ENCODE measurements at places on chromosomes 16 and 17.

DNA sequence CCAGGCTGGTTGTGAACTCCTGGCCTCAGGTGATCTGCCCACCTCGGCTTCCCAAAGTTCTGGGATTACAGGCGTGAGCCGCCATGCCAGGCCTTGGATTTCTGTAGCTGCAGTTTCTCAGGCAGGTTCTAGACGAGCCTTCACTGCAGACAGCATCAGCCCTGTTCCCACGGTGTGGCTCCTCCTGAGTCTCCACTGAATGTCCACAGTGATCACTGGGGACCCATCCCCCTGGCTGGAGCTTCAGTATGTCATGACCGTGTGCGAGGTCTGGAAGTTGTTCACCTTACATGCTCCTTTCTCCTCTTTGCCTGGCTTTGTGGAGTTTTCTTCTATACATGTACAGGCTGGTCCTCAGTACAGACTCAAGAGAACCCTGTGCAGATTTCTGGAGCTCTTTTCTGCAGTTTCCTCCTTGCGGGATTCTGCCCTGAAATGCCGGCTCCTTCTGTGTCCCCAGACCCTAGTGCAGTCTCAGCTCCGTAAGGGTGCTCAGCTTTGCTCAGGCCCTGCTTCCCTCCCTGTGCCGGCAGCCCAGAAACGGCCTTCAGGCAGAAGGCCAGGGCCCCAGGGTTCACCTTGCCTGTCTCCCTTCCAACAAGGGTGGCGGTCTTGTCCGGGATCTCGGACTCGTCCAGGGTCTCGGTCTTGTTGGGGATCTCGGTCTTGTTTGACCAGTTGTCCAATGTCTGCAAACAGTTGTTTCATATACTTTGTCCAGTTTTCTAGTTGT lies 14.3 kb upstream of the FASN start:
- DNase-seq: no peak

- peak; percentile 82 for DNase-seq
Measured at GRCh38 chr16:11349599-11350276, 4.5 kb downstream of the RMI2 start.

- no peak for DNase-seq
Measured at GRCh38 chr17:55056526-55056925, 88.0 kb downstream of the STXBP4 start.

DNA sequence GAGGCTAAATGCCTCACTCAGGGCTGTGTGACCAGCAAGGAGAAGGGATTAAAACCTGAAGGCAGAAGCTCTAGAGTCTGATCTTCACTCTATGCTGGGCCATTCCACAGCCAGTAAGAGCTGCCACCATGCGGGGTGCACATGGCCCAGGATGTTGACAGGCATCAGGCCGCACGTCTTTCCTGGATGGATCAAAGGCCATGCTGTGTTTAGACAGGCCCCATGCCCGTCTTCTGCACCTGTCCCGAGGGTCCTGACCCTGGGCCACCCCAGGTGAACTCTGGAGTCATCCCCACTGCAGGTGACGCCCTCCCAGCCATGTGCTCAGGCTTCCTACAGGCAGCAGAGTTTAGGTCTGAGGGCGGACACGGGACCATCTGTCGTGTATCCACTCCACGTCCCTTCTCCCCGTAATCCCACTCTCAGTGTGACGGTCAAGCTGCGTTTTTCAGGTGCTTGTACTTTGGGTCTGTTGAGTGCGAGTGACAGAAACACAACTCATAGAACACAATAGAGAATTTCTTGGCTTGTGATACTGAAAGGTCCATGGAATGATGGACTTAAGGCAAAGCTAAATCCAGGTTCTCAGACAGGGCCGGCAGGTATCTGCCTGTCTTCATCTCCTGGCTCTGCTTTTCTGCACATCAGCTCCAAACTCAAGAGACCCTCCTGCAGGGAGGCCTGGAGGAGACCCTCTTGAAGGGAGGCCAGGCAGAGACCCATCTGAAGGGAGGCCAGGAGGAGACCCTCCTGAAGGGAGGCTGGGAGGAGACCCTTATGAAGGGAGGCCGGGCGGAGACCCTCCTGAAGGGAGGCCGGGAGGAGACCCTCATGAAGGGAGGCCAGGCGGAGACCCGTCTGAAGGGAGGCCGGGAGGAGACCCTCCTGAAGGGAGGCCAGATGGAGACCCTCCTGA lies 13.2 kb downstream of the ZNF469 start:
- DNase-seq: no peak

DNA sequence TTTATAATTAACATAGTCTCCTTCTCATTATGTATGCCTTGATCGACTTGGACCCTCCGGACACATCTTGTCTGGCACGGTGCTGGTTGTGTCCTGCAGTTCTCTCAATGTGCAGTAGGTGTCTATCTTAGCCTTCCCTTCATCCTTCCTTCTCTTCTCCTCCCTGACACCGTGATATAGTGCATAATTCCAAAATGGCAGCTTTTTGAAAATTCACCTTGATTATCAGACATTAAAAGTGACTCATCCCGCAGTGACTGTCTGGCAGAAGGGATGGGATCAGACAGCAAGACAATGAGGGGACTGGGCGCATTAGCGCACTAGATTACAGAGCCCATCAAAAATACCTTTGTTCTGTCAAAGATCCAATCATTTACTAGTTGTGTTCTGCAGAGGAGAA lies 70.0 kb upstream of the PMFBP1 start:
- peak; percentile 62 for DNase-seq

- DNase-seq: peak; percentile 81
Measured at GRCh38 chr17:57954397-57955182, 622 bp downstream of the CUEDC1 start.

DNA sequence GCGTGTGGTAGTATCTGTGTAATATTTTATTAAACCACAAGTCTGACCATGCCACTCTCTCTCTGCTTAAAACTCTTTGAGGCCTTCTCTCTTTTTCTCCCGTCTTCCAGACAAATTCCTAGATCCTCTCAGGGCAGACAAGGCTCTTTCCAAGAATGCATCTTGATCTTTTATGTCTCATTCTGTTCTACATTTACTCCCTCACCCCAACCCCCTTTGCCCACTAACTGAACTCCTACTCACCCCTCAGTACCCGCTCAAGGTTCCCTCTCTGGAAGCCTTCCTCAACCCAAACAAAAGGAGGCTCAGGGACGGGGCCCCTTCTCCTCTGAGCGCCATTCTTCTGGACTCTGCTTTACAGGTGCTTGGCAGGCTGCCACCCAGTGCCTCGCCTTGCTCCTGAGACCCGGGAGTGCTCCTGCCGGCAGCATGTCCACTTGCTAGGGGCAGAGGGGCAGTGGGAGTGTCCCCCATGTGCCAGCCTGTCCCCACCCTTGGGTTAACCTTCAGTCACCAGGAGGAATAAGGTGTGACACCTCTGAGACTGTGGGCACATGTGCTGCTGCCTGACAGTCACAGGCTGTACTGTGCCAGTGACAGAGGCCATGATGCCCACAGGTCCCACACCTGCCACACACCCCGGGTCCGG lies 9.2 kb downstream of the SLC13A2 start:
- no peak for DNase-seq

DNA sequence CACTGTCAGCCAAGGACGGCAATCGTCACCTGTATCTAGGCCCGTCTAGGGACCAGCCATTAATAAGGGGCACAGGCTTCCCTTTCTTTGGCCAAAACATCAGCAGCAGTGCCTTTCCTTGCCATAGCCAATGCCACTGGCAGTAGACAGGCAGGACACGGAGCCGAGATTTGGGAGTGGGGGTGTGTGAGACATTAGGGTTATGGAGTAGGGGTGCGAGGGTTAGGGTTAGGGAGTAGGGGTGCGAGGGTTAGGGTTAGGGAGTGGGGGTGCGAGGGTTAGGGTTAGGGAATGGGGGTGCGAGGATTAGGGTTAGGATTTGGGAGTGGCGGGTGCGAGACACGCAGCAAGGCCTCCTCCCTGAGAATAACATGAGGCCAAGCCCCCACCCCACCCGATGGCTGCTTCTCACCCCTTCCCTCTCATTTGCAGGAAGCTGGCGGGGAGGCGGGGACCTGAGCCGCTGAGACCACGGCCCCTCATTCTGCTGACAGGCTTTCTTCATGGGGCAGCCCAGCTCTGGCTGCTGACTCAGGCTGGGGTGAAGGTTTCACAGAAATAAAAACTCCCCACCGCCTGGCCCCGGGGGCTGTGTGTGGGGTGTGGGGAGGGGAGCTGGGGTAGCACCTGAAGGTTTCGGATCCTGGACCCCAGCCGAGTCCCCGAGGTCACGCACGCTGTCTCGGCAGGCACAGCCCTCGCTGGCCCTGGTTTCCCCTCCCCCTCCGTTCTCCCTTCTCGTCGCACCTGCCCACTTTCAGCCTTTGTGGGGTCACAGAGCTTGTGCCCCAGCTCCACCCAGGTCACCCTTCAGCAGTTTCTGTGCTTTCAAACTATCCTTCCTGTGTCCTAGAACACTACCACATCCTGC lies 93.8 kb downstream of the PGS1 start:
- no peak for DNase-seq

DNA sequence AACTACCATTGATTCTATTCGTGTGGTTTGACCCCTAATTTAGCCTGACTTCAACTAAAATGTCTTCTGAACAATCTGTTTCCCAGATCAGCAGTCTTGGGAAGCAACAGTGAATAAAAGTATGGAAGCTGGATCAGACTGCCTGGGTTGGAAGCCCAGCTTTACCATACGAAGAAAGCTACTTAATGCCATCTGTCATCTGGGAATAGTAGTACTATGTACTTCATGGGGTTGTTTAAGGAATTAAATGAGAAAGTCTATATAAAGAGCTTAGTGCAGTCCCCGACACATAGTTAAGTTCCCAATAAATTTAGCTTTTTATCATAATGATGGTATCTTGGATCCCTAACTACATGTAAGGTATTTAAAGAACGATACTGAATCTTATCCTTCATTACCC lies 151.5 kb upstream of the ERCC4 start:
- no peak for DNase-seq

- no peak for DNase-seq
Measured at GRCh38 chr16:58062821-58063220, 37.3 kb downstream of the MMP15 start.

GRCh38 chr16:74099530-74099929 lies 197.1 kb upstream of the PSMD7 start:
- DNase-seq: no peak

GRCh38 chr17:36879624-36880131 lies 57.6 kb upstream of the LHX1 start:
- no peak for DNase-seq

DNA sequence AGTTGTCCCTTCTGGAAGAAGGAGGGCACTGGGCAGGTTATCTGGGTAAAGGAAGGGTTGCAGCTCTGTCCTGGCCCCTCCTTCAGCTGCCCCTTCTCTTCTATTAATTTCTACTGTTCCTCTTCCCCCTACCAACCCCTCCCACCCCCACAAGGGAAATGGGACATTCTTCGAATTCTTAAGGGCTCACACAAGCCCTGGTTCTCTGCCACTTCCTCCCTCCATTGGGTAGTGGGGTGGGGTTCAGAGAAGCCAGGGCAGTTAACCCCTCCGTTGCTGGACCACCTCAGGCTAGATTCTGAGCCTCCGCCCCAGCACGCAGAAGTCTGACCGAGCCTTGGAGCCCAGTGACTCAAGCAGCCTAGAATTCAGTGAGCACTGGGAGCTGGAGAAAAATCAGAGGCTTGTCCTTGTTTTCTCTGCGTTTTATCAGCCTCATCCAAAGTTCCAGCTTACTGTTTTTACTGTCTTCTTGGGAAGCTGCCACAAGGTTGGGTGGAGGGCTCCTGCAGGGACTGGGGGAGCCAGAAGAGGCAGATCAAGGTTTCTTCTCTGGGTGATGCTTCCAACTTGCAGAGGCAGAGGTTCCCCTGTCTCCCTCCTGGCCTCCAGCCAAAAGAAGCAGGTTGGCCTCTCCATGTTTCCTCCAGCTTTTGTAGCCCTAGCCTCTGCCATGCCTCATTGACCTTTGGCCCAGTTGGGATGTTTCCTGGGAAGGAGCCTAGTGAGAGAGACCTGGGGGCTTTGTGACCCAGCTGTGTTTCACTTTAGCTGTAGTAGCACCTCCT lies 10.2 kb downstream of the LASP1 start:
- DNase-seq: peak; percentile 95

DNA sequence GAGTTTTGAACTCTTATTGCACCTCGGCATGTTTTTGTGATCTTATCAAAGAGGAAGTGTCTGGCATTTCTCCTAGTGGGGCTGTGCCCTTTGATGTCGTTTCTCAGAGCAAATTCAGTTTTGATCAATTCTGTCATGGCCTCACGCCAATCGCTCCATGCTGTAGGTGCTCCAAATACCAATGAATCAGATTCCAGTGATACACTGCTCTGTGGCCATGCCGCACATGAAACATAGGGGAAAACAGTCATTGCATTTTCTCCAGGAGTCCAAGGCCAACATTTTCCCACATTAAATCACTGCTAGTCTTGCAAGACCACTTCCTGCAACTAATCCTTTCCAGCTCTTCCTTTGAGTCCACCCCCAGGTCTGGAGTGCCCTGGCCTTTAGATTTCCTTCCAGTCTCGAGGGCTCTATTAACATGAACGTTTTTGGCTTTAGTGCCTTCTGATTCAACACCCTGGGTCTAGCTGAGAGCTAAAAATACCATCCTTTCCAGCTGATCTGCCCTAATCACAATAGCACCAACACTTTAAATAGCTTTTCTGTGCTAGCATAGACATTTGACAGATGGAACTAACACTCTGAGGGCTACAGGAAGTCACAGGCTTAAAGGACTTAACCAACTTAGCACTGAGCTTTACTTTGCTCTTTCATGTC lies 18.2 kb upstream of the RASL10B start:
- DNase-seq: peak; percentile 75

GRCh38 chr16:4976079-4976478 lies 17.9 kb downstream of the SEC14L5 start:
- no peak for DNase-seq

DNA sequence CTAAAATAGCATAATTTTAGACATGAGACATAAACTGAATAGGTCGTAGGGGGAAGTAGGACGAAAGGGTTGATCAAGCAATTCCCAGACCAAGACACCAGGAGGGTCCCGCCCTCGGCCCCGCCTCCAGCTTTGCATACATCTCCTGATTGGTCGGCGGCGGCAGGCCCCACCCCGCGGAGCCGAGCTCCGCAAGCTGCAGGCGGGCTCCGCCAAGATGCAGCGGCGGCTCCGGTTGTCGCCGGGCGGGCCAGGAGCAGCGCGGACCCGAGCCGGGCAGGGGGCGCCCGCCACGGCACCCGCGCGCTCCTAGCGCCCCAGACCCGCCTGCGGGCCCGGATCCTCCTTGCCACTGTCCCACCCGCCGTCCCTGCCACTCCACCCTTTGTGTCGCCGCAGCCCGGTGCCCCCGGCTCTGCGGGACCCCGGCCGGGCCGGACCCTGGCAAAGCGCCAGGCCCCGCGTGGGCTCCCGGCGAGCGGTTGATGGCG lies at the start of gene CDR2L:
Gene CDR2L (plus strand): TSS at position 215 of the 491 bp plus-strand sequence. CDS start 412 bp downstream, outside the sequence.
- DNase-seq: peak; percentile 97

- DNase-seq: no peak
Measured at GRCh38 chr17:1953831-1954230, 71.3 kb downstream of the RTN4RL1 start.

Data from AG08395 (cell line).